ENCODE measurements at places on chromosomes 11 and 22. TPM values are rescaled to one million over a fixed set of nuclear protein-coding genes. Genes with fewer than 3 reads are reported as not detected.
A peak's percentile ranks its signal among the peaks of the same experiment; 100 is the strongest.

KDM4E gene
- not detected for total RNA-seq

MISFA gene
- not detected for total RNA-seq

LSP1 gene
- total RNA-seq, result 11.5 TPM

CCDC89 gene
- total RNA-seq, result not detected

DNA sequence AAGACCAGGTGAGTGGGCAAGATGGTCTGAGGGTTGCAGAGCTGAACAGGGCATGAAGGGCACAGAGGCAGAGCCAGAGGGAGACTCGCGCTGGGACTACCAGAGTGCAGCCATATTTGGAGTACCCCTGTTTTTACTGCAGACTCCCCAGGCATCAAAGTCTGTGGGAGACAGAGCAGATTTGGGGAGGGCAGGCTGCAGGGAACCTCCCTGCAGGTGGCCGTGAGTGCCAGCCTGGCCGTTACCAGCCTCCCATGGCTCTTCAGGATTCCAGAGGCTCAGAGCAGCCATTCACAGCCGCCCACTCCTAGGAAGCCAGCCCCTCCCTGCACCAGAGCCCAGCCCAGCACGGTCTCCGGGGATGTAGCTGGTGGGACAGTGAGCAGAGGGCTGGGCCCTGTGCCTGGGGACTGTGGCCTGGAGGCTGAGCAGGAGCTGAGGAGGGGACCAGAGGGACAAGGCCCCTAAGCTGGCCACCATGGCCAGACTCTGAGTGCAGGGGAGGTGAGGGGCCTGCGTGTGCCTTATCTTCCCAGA lies at the start of gene SEPTIN3:
TSS of gene SEPTIN3 (plus strand) at position 334 of the 537 bp plus-strand sequence. CDS start 2,050 bp downstream, outside the sequence.
- DNase-seq, result no peak

- DNase-seq, result no peak
Observed at GRCh38 chr11:20621679-20622078, 22.3 kb downstream of the SLC6A5 start.

GRCh38 chr11:134150195-134150903 lies 73.4 kb downstream of the NCAPD3 start:
- no peak for DNase-seq

- DNase-seq, result no peak
Observed at GRCh38 chr11:11472106-11472505, 119.1 kb upstream of the CSNK2A3 start.

- no peak for DNase-seq
Observed at GRCh38 chr22:31378123-31378522, 21.3 kb upstream of the DRG1 start.

GRCh38 chr11:78773492-78773891 lies 198.8 kb upstream of the NARS2 start:
- DNase-seq, result no peak

DNA sequence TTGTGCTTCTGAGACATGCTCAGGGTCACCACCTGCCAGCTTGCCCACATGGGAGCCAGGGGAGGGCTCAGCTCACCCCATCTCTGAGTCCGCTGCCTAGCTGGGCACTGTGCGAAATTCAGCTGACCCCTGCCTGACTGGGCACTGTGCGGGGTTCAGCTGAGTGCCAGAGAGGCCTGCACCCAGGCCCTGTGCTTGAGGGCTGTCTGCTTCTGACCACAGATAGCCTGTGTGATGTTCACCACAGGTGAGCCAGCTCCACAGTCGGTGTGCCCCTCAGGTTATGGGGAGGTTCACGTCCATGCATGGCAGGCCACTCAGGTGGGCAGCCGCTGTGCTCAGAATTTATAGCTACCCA lies 84.5 kb upstream of the SUSD2 start:
- no peak for DNase-seq

- DNase-seq, result no peak
Observed at GRCh38 chr22:46795845-46796565, 33.6 kb downstream of the TBC1D22A start.

DNA sequence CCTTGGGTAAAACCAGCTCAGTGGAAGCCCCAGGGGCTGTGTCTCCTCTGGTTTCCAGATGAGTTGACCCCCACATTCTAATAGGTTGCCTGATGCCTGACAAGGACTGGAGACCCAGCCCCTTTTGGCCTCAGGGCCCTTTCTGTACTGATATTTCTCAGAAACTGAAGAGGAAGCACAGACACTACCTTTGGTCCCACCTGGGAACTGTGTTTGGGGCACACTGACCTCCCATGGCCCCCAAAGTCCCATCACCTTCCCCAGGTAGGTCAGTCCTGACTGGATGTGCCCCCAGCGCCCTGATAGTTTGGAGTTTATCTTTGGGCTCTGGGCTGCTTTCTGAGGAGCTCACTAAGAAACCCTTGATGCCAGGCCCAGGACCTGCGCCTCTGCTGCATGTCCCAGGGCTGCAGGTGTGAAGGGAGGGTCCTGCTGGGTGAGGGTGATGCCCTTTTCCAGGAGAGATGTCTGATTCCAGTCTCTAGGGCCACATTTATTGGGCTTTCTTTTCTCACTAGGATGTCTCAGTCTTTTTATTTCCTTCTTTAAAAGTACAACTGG lies 106.7 kb downstream of the GGTLC2 start:
- DNase-seq, result no peak

- DNase-seq, result peak; percentile 97
Observed at GRCh38 chr11:2778630-2779498, 79.1 kb upstream of the KCNQ1OT1 start.

All from body of pancreas (tissue), 4 donors.